ENCODE measurements at places on chromosomes 2 and 18. TPM values are rescaled to one million over a fixed set of nuclear protein-coding genes. Genes with fewer than 3 reads are reported as not detected.

Gene IL37
- not detected for total RNA-seq

- DNase-seq: no peak
These were observed 253.5 kb upstream of the TRIB2 start for GRCh38 chr2:12463189-12463588.

Gene EFHD1
- total RNA-seq: 0.48 TPM

Gene GPBAR1
- 0.41 TPM for total RNA-seq

DNA sequence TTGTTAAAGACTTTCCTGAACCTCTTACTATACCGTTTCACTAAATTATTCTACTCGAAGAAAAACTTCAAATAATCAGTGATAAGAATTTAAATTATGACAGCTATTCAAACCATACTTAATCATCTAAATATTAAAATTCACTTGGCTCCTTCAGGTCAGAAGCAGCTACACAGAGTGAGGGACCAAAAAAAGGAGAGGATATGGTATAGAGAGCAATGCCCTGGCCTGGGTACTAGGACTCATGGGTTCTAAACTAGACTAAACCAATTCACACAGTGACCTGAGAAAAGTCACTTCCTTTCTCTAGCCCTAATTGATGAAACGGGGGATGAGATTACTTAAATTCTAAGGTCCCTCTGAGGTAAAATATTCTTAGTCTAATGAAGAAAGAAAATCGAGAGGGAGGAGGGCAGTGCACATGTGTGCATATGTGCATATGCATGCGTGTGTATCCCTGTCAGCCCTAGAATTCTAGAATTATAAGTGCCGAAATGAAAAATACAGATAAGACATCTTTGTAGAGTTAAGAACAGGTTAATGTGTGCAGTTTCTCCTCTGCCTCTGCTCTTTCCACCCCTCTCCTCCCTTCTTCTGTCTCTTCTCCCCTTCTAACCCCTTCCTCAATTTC, 11.2 kb downstream of the STRN start:
- no peak for DNase-seq

DNA sequence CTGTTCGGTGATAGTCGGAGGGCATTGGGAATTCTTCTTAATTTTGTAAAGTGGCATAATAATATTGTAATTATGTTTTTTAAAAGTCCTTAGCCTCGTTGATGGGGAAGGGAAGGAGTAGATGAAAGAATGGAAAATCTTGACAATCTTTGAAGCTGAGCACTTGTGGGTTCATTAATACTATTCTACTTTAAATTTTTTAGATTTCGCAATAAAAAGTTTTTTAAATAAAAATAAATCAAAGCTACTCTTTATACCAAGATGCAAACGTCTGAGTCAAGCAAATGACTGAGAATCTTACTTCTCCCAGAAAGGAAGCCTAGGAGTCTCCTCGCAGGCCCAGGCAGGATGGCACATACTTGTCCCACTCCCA, 98.5 kb upstream of the GPR45 start:
- no peak for DNase-seq

DNA sequence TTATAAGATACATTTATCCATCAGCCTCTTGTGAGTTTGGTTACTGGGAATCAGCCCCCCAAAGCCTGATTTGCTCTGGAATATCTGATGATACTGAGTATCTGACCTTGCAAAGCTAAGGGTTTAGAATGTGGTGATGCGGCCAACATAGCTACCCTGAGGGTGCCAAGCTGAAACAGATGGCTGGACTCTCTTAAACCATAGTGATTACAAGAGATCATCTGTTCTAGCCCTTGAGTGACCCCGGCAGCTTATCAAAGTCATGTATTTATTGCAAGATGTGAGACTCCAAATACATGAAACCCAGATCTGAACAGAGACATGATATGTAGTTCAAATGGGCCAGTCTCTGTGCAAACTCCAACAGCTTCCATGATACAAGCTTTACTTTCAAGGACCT, 78.2 kb upstream of the CABLES1 start:
- DNase-seq: no peak

Gene TDRD15
- total RNA-seq: not detected

DNA sequence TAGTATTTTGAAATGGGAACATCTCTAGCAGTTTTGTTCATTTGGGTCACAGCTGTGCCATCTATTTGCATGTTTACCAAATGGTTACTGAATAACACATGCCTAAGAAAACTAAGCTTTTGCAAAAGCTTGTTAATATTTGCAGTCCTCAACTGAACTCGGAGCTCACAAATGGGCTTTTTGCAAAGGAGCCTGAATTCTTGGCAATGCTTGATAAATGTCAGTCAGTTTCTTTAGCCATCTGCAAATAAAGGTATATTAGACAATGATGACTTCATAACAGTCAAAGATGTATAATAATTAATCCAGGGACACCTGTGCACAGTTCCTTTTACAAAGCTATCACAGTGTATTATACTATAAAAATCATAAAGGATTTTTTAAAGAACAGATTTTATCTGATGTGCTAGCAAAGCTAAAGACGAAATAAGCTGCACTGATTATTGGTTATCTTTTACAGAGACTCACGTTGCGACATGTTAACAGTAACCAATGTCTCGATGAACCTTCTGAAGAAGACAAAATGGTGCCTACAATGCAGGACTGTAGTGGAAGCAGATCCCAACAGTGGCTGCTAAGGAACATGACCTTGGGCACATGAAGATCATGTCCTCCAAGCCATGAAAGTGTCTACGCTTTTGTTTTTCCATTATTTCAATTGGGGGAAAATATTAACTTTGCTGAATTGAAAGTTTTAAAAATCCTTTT, 248.4 kb upstream of the KCNJ3 start:
- DNase-seq: no peak
